Frontal cortex (tissue), 4 donors: ENCODE measurements at places on chromosomes 16 and 17.

GRCh38 chr17:29237476-29238132 is 9.1 kb upstream of the CRYBA1 start:
- no peak for DNase-seq

- DNase-seq = no peak
Observed at GRCh38 chr16:3825103-3825502, 55.4 kb downstream of the CREBBP start.

DNA sequence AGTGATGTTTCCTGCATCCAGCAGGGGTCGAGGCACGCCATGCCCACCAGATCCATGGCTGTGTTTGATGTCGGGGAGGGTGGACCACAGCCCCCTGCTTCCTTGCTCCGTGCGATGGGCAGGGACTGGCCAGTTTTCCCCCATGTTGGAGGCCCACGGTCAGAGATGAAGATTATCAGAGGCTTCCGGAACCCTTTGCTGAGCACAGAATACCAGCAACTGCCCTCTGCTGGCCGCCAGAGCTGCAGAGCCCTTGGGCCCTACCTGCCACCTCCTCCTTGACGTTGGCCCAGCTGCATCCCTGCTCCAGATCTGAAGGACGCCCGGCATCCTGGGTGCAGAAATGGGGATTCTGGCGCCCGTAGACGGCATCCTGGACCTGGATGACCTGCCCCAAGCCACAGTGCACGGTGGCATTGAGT is 23.7 kb upstream of the BCO1 start:
- DNase-seq = no peak

GRCh38 chr17:11780621-11781020 is 182.4 kb downstream of the DNAH9 start:
- no peak for DNase-seq

DNA sequence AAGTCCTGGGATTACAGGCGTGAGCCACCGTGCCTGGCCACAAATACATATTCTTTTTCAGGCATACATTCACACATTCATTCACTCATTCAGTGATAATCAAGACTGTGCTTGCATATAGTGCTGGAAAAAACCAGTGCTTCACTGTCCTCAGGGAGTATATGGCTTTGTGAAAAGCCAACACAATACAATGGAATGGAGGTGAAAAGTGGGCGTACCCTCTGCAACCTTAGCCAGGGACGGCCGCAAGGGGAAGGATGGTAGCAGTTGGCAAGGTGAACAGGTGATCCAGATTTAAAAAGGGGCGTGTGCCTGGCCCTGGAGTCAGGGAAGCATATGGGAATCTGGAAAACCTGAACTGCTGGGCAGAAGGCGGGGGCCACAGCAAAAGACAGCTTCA is 18.1 kb upstream of the GAN start:
- DNase-seq = no peak

- DNase-seq = no peak
Observed at GRCh38 chr17:81212365-81212764, 10.4 kb downstream of the CEP131 start.

- DNase-seq = no peak
Observed at GRCh38 chr16:64428463-64429113, 693.3 kb downstream of the CDH11 start.

GRCh38 chr17:2336852-2337543 is at the start of gene SGSM2:
Gene SGSM2, plus strand, starts transcription at chr17:2337501. Its CDS starts 188 bp downstream, at chr17:2337689.
- peak; percentile 86 for DNase-seq

- no peak for DNase-seq
Observed at GRCh38 chr16:88886420-88886844, 20.0 kb upstream of the PABPN1L start.

DNA sequence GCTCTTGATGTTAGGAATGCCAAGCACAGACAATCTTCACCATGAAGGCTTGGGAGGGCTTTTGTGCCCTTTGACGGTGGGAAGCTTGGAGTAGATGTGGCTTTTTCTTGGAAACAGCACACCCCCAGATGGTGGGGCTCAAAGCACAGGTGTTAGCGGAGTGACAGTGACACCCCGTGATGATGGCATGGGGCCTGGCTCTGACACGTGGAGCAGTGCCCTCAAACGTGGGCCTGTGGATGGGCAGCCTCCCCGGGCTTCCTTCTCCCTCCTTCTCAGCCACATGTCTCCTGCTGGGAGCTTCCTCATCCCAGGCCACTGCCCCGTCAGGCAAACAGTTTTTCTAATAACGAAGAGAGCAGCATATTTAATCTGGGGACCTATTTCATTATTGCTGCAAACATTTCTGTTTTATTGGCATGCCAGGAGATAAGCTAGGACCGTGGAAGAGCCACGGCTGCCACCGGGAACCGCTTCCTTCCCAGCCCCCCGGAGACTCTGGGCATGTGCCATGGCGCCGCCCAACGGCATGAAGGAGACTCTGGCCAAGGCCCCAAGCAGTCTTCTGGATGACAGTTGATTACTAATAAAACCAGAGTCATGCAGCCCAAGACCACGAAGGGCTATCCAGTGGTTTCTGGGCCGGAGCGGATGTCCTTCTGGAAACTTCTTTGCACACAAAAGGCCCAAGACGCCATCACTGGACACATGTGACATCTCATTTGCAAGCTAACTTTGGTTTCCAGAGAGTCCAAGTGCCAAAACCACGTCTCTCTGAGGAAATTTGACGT is 280.3 kb upstream of the FOXF1 start:
- no peak for DNase-seq

- no peak for DNase-seq
Observed at GRCh38 chr16:5509794-5510193, 412.2 kb upstream of the EEF2KMT start.

GRCh38 chr16:31529108-31529936 is 1.6 kb downstream of the AHSP start:
- DNase-seq = no peak

- no peak for DNase-seq
Observed at GRCh38 chr17:13477180-13477611, 124.5 kb downstream of the HS3ST3A1 start.

- no peak for DNase-seq
Observed at GRCh38 chr17:81898029-81898866, 3.8 kb upstream of the NPB start.

DNA sequence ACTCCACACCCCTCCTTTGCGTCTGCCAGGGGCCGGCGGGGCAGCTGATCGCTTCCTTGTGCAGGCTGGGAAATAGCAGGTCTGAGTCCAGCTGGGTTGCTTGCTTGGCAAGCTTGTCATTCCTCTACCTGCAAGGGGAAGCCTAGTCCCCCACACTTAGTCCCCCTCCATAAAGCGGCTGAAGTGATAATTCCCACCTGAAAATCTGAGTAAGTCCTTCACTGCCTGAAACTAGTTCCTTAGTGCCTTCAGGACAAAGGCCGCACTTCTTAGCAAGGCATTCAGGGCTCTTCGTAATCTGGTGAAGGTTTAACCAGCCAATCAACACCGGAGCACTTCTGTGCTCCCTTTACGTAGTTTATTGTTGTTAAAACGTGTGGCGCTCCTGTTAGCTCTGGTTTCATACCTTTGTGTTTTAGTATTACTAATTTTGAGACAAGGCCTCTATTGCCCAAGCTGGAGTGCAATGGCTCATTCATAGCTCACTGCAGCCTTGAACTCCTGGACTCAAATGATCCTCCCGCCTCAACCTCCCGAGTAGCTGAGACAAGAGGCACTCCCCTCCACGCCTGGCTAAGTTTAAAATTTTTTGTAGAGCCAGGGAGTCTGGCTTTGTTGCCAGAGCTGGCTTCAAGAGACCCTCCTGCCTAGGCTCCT is 817 bp downstream of the PSKH1 start:
- peak; percentile 25 for DNase-seq

DNA sequence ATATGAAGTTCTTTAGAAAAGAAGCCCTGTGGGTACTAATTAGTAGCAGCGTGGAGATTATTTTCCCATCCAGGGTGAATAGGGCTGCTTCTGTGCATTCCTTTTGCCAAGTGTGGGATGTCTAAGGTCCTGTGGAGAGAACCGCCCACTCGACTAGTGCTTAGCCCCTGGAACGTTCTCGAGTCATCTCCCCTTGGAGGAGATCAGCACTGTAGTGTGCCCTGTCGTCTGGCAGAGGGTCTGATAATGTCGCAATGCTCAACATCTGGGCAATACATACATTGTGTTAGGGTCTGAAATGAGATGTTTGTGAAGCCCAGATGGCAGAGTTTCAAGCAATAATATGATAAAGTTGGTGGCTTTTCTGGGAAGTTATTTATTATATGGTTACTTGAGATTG is 64.8 kb downstream of the SPECC1 start:
- DNase-seq = no peak

GRCh38 chr17:17723354-17724261 is 42.4 kb downstream of the RAI1 start:
- peak; percentile 70 for DNase-seq

GRCh38 chr17:37309051-37309450 is 66.7 kb upstream of the C17orf78 start:
- DNase-seq = no peak

- no peak for DNase-seq
Observed at GRCh38 chr17:74011966-74012365, 191.5 kb upstream of the RPL38 start.

- peak; percentile 79 for DNase-seq
Observed at GRCh38 chr17:49575679-49576087, at the start of gene NXPH3. Gene NXPH3, plus strand, starts transcription at chr17:49575871. Its CDS starts 349 bp downstream, at chr17:49576220.

DNA sequence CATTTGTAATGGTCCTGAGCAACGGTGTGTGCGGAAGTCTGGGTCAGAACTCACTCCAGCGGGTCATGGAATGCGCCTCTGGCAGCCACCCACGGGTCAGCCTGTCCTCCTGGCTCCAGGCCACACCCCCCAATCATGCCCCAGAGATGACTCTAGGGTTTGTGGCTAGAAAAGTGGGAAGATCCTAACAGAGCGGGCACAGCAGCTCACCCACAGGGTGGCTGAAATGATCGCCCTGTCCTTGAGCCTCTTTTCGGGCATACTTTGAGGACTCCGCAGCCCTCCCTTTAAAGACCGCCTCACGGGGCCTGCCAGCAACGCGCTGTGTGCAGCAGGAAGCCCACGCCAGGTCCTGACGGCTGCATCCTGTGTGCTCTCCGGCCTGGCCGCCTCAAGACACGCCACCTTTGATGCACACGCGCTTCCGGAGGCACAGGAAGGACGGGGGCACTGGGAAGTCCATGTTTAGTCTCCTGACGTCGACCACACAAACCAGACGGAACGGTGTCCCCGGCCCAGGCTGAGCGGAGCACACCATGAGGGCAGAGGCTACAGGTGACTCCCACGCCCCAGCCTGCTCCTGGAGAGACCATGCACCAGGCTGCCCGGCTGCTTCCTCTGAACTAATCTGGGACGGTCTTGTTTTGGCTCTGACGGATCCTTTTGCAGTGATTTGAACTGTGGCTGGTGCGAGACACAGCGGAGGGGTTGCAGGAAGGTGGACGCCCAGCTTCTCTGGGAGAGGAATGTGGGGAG is 92.9 kb downstream of the TBC1D16 start:
- DNase-seq = peak; percentile 22

GRCh38 chr16:27127308-27127707 is 60.6 kb downstream of the C16orf82 start:
- no peak for DNase-seq

DNA sequence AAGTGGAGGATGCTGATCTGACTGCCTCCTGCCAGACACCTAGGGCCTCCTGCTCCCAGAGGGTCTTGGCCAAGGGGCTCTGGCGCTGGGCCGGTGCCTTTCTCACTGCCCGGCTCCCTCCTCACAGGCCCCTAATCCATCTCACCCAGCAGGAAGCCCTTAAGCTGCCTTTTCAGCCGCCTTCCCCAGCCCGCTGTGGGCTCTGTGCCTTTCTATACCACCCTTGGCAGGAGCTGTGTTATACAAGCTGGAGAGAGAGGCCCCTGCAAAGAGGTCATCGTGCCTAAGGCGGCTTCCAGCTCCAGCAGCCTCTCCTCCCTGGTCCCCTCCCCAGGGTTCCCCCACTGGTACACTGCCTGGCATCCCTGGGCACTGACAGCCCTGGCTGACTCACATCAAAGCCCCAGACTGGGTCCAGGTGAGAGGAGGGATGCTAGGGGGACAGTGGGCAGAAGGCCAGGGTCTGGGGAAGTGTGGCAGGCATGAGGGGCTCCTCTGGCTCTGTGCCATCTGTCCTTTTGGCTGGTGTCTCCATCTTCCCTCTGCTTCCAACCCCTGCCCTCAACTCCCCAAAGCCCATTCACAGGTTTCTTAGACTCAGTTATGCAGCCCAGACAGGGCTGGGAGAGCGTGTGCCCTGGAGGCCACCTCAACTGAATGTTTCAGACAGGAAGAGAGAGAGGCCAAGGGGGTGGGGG is 15.3 kb upstream of the FZD2 start:
- DNase-seq = no peak

DNA sequence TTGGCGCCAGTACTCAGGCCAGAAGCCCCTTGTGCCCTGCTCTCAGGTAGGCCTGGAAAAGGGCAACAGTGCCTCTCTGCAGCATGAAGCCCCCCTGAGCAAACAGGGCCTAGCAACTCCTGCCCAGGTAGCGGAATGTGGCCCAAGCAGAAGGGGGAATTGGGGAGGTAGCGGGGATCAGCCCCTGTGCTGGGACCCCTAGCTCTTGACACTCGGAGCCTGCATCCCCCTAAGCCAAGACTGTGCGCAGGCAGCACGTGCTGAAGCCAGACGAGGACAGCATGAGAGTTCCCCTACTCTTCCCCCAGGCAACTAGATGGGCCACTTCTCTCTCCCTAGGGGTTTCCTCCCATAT is 823 bp upstream of the CD2BP2 start:
- no peak for DNase-seq

GRCh38 chr16:68700120-68700519 is 37.0 kb upstream of the CDH1 start:
- DNase-seq = no peak

DNA sequence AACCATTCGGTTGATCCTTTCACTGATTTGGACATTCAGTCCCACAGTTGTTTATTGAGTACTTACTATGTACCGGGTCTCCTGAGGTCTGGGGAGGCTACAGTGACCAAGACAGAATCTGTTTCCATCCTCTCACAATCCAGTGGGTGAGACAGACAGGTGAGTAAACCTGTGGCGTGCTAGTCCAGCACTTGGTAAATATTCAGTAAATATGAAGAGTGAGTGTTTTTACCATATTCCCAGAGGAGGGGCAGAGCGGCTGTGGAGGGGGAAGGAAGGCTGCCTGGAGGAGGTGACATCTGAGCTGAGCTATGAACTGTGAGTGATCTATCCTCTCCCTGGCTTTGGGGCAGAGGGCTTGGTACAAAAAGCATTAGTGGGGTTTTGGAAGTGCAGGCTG is 31.4 kb downstream of the CCR7 start:
- DNase-seq = no peak

GRCh38 chr16:52051414-52052172 is 495.4 kb downstream of the TOX3 start:
- no peak for DNase-seq

GRCh38 chr17:49742166-49742638 is 21.7 kb downstream of the FAM117A start:
- no peak for DNase-seq

GRCh38 chr17:69597898-69598692 is 183.6 kb downstream of the MAP2K6 start:
- no peak for DNase-seq

- no peak for DNase-seq
Observed at GRCh38 chr16:51155820-51156806, 5.0 kb upstream of the SALL1 start.

GRCh38 chr16:19532601-19533000 is 8.9 kb downstream of the CCP110 start:
- no peak for DNase-seq
